Body of pancreas (tissue), 4 donors: ENCODE measurements at places on chromosomes 12 and 14. TPM values are rescaled to one million over a fixed set of nuclear protein-coding genes. Genes with fewer than 3 reads are reported as not detected.

GRCh38 chr12:53326460-53327185 lies 5.2 kb upstream of the AAAS start:
- H3K36me3 ChIP-seq = no peaks in the 10 kb centered on the region
- H3K27ac ChIP-seq = no peak overlapping the region
- no peak overlapping the region for H3K4me3 ChIP-seq
- H3K27me3 ChIP-seq = no peaks in the 10 kb centered on the region
- peaks cover 26% of the 10 kb centered on the region for H3K4me1 ChIP-seq

DNA sequence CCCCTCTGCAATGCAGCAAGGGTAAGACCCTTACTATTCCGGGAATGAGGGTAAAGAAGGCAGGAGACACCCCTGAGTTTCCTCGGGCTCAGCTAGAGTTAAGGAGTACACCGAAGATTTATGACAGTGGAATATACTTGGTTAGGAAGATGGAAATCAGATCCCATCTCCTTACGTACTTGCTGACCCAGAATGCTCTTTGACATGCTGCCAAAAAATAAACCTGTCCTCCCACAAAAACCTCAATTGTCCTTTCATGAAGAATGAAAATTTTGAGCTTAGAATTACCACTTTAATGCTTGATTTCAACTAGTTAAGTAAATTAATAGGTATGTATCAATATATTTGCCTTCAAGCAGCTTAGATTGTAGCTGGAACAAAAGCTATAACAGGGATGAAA lies 99.5 kb downstream of the PRIMA1 start:
- no peak for DNase-seq
- H3K4me3 ChIP-seq = no peak overlapping the region
- no peaks in the 10 kb centered on the region for H3K36me3 ChIP-seq
- H3K27me3 ChIP-seq = no peaks in the 10 kb centered on the region
- no peaks in the 10 kb centered on the region for H3K4me1 ChIP-seq

- no peak overlapping the region for H3K4me3 ChIP-seq
- no peaks in the 10 kb centered on the region for H3K4me1 ChIP-seq
- peaks cover 22% of the 10 kb centered on the region for H3K36me3 ChIP-seq
- DNase-seq = no peak
- no peaks in the 10 kb centered on the region for H3K27me3 ChIP-seq
- H3K27ac ChIP-seq = no peak overlapping the region
Observed at GRCh38 chr14:73283608-73284379, 46.5 kb downstream of the PAPLN start.

- DNase-seq = no peak
- H3K36me3 ChIP-seq = no peaks in the 10 kb centered on the region
- H3K27ac ChIP-seq = no peak overlapping the region
- H3K4me3 ChIP-seq = no peak overlapping the region
- H3K4me1 ChIP-seq = no peaks in the 10 kb centered on the region
Observed at GRCh38 chr12:15532364-15532977, 210.2 kb downstream of the PTPRO start.

DNA sequence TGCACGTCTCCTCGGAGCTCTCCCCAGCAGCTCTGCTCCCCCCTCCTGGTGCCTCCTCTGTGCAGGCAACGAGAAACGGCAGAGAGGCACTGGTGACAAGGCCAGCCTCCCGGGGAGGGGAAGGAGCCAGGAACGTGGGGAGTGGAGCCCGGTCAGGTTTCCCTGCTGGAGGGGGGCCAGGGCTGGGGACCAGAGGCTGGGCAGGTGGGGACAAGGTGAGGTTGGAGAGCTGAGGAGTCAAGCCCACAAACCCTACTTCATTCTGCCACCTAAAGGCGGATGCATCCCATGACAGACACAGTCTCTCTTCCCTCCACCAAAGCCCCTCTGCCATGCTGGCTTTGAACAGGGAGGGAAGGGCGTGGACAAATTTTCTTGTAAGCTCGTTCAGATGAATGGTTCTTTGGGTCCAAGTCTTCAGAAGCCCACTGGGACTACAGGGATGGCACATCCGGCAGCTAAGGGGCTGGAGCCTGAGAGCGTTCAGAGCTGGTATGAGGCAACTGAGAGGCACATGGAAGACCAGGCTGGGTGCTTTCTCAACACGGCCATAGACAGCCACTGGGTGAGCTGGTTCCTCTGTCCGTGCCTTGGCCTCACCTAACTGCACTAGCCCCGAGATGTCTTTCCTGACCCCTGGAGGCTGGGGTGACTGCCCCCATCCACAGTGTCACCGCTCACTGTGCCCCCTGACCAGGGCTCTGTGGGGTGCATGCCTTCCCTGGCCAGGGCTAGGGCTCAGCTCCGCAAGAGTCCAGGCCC lies 105.9 kb downstream of the RBM19 start:
- DNase-seq = no peak
- no peak overlapping the region for H3K4me3 ChIP-seq
- H3K27me3 ChIP-seq = no peaks in the 10 kb centered on the region
- H3K4me1 ChIP-seq = no peaks in the 10 kb centered on the region

SLC7A7 gene
- total RNA-seq = 16.6 TPM

GRCh38 chr14:73644531-73645247 lies at the start of gene DNAL1:
TSS of gene DNAL1 (plus strand) at chr14:73644986. CDS start at chr14:73645040, 54 bp downstream.
- peak within 1 kb of the TSS; percentile 84 for H3K27ac ChIP-seq
- no peaks in the 10 kb centered on the region for H3K27me3 ChIP-seq
- peak within 1 kb of the TSS; percentile 28 for H3K4me3 ChIP-seq

GRCh38 chr12:114729731-114730130 lies 45.8 kb upstream of the TBX3 start:
- no peak overlapping the region for H3K27ac ChIP-seq
- no peaks in the 10 kb centered on the region for H3K27me3 ChIP-seq
- no peaks in the 10 kb centered on the region for H3K4me1 ChIP-seq
- no peaks in the 10 kb centered on the region for H3K36me3 ChIP-seq
- H3K4me3 ChIP-seq = no peak overlapping the region

DNA sequence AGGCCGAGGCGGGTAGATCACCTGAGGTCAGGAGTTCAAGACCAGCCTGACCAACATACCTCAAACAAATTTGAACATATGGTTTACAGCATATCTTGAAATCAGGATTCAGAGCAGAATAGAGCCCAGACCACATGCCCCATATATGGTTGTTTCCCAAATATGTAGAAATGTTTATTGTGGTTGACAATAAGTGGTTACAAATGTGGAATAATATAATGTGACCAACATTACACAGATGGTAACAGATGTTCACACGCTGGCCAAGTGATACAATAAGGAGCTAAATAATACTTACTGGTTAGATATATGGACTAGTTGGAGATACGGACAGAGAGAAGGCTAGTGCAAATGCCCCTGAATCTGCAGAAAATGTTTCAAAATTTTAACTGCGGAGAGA lies 85.3 kb downstream of the MAPKAPK5 start:
- H3K36me3 ChIP-seq = no peaks in the 10 kb centered on the region
- no peaks in the 10 kb centered on the region for H3K4me1 ChIP-seq
- H3K4me3 ChIP-seq = no peak overlapping the region
- no peak for DNase-seq
- no peaks in the 10 kb centered on the region for H3K27me3 ChIP-seq
- no peak overlapping the region for H3K27ac ChIP-seq

PLEKHH1 gene
- 54.7 TPM for total RNA-seq

GRCh38 chr14:75648066-75648838 lies 12.4 kb downstream of the ERG28 start:
- H3K4me3 ChIP-seq = no peak overlapping the region
- H3K36me3 ChIP-seq = peaks cover 6% of the 10 kb centered on the region
- no peaks in the 10 kb centered on the region for H3K27me3 ChIP-seq
- DNase-seq = peak; percentile 73
- H3K27ac ChIP-seq = peak overlapping the region; percentile 34

DNA sequence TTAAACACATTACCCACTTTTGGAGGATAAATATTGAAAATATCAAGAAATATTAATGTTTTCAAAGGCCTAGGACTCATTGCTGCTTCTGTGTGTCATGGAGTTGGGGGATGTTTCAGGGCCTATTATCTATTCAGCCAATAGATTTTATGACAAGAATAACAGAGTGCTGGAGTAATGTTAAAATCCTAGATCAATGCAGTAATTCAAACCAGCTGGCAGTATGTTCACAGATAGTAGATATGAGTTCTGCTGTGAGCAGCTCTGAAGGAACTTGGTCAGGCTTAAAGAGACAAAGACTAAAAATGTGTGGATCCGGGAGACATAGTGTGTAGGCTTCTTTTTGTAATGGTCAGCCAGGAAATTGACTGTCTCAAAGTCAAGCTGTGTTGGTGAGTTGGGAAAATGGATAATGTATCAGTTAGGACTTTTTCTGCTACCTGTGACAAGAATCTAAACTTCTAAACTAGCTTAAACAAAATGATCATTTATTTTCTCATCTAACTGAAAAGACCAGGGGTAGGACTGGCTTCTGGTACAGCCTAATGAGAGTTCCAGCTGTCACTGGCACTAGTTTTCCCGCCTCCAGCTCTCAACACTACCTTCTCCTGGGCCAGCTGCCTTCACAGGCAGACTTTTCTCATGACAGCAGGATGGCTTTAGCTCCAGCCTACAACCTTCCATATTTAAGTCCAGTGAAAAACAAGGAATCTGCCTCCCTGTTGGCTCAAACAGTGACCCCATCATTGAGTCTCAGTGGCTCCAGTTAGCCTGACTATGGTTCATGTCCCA lies 16.3 kb upstream of the POLR3B start:
- H3K27me3 ChIP-seq = no peaks in the 10 kb centered on the region
- H3K4me3 ChIP-seq = no peak overlapping the region
- no peak overlapping the region for H3K27ac ChIP-seq
- no peak for DNase-seq

PKP2 gene
- 31.9 TPM for total RNA-seq

DNA sequence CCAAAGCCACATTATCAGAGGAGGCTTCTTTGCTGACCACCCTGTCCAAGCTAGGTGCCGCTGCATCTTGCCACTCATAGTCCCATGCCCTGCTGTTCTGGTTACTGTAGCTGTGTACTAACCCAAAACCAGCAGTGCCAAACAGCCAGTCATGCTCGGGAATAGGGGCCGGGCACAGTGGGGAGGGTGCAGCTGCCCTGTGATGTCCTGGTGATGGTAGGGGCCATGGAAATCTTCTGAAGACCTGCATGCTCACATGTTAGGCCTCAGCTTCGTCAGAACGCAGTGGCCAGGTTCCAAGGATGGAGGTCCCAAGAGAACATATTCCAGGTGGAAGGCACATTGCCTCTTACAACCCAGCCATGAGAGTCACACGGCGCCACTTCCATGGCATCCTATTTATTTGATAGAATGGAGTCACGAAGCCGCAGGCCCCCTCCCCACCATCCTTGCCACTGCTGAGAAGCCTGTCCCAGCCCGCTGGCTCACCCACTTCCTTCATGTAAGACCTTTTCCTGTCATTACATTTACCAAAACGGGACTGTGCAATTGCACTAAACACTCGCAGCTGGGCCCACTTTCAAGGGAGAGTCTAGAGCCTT lies 48.5 kb downstream of the FAM222A start:
- H3K36me3 ChIP-seq = no peaks in the 10 kb centered on the region
- peaks cover 31% of the 10 kb centered on the region for H3K4me1 ChIP-seq
- no peak overlapping the region for H3K27ac ChIP-seq
- DNase-seq = peak; percentile 8
- no peaks in the 10 kb centered on the region for H3K27me3 ChIP-seq
- no peak overlapping the region for H3K4me3 ChIP-seq

TPPP2 gene
- total RNA-seq = 1.3 TPM

DNA sequence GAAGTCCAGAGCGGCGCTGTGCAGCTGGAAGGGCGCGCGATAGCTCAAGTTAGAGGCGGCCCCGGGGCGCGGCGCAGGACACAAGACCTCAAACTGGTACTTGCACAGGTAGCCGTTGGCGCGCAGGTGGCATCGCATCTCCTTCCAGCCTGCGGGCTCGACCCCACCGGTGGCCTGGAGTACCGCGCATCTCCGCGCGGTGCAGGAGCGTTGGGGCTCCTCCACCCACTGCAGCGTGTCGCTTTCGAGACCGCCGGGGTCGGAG lies 553 bp downstream of the CLEC14A start:
- H3K4me3 ChIP-seq = no peak overlapping the region
- H3K27ac ChIP-seq = no peak overlapping the region
- DNase-seq = peak; percentile 8
- H3K27me3 ChIP-seq = no peaks in the 10 kb centered on the region
- H3K36me3 ChIP-seq = no peaks in the 10 kb centered on the region

- no peaks in the 10 kb centered on the region for H3K27me3 ChIP-seq
- no peak overlapping the region for H3K4me3 ChIP-seq
- no peak for DNase-seq
- no peak overlapping the region for H3K27ac ChIP-seq
Observed at GRCh38 chr12:104622928-104623327, 166.2 kb downstream of the CHST11 start.

DNA sequence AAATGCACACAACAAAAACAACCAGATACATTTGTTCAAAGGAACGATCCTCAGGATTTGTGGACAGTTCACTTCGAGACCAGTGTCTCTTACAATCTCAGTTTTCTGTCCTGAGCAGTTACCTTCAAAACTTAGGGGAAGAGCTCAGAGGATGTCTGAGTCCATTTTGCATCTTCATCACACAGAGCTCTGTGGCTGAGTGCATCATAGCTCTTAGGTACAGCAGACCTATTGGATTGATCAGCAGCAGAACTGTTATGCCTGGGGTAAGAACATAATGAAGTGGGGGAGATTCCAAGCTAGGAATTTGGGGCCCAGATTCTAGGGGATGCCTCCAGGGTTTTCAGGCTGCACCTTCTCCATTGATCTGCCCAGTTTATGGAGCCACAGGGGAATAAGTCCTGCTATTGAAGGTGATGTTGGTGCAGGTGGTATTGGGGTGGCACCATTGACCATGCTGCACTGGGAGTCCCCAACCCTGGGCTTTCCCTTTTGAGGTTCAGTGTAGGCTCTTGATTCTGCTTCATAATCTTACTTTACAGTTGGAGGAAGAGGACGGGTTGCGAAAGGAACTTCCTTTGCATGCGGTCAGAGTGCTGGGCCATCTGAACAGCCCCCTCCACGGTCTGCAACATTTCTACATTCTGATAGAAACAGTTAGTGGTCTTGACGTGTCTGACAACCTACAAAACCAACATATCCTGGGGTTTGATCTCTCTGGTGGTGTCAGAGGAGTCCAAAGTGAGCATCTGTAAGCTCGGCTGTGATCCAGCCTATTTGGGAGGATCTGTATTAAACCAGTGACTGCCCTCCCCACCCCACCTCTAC lies 112.8 kb downstream of the CHST11 start:
- no peaks in the 10 kb centered on the region for H3K4me1 ChIP-seq
- peak; percentile 45 for DNase-seq
- no peak overlapping the region for H3K4me3 ChIP-seq
- no peaks in the 10 kb centered on the region for H3K27me3 ChIP-seq
- no peaks in the 10 kb centered on the region for H3K36me3 ChIP-seq

ITGA7 gene
- 11.4 TPM for total RNA-seq
